ENCODE measurements at places on chromosomes 12 and 14. TPM values are rescaled to one million over a fixed set of nuclear protein-coding genes. Genes with fewer than 3 reads are reported as not detected.

AGAP2 gene
- 4.3 TPM for polyA plus RNA-seq

PRPF40B gene
- 2.3 TPM for polyA plus RNA-seq

TAS2R43 gene
- polyA plus RNA-seq, result not detected

PIK3C2G gene
- polyA plus RNA-seq, result not detected

NGB gene
- polyA plus RNA-seq, result not detected

MEG3 gene
- polyA plus RNA-seq, result not detected

CABP1 gene
- not detected for polyA plus RNA-seq

CAPS2 gene
- polyA plus RNA-seq, result 1.9 TPM

KRT73 gene
- 0.72 TPM for polyA plus RNA-seq

SIRT4 gene
- 1.9 TPM for polyA plus RNA-seq

PDZRN4 gene
- not detected for polyA plus RNA-seq

ORAI1 gene
- 158 TPM for polyA plus RNA-seq

SLC25A47 gene
- not detected for polyA plus RNA-seq

STX2 gene
- polyA plus RNA-seq, result 6.7 TPM

GAPDH gene
- polyA plus RNA-seq, result 1,014 TPM

WNT1 gene
- polyA plus RNA-seq, result 0.49 TPM

C12orf56 gene
- 0.08 TPM for polyA plus RNA-seq

PTPN6 gene
- polyA plus RNA-seq, result 425 TPM

COQ10A gene
- 7.4 TPM for polyA plus RNA-seq

FITM1 gene
- 0.52 TPM for polyA plus RNA-seq

MGP gene
- 0.17 TPM for polyA plus RNA-seq

BICDL1 gene
- 1.4 TPM for polyA plus RNA-seq

PCK2 gene
- polyA plus RNA-seq, result 11.6 TPM

COX8C gene
- not detected for polyA plus RNA-seq

C12orf75 gene
- 130 TPM for polyA plus RNA-seq

POTEM gene
- not detected for polyA plus RNA-seq

KCNC2 gene
- polyA plus RNA-seq, result not detected

KIF21A gene
- polyA plus RNA-seq, result 7.7 TPM

AMDHD1 gene
- 0.27 TPM for polyA plus RNA-seq

SLC7A7 gene
- polyA plus RNA-seq, result 0.26 TPM

TMEM253 gene
- not detected for polyA plus RNA-seq

Measured in naive thymus-derived CD8-positive, alpha-beta T cell (primary cell).